ENCODE measurements at places on chromosomes 12 and 14.

GRCh38 chr12:109759595-109759994 is 46.0 kb downstream of the FAM222A start:
- no peak for DNase-seq

DNA sequence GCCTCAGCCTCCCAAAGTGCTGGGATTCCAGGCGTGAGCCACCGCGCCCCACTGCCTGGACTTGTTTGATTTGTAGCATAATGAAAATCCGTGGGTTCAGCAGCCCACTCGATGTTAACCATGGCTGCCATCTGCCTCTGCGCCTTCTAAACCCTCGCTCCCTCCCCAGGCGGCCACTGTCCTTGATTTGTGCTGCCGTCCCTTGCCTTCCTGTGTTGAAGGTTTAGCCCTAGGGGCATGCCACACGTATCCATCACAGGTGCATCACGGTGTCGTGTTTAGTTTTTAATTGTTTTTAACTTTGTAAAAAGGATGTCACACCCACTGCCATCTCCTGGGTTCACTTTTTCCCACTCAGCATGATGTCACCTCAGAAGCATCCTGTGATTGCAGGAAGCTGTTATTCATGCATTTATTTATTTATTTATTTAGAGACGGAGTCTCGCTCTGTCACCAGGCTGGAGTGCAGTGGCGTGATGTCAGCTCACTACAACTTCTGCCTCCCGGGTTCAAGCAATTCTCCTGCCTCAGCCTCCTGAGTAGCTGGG is 24.5 kb upstream of the ULK1 start:
- no peak for DNase-seq

- DNase-seq = no peak
Observed at GRCh38 chr12:128966203-128966810, 113.0 kb downstream of the GLT1D1 start.

GRCh38 chr12:232731-233614 is 19.0 kb upstream of the SLC6A12 start:
- no peak for DNase-seq

DNA sequence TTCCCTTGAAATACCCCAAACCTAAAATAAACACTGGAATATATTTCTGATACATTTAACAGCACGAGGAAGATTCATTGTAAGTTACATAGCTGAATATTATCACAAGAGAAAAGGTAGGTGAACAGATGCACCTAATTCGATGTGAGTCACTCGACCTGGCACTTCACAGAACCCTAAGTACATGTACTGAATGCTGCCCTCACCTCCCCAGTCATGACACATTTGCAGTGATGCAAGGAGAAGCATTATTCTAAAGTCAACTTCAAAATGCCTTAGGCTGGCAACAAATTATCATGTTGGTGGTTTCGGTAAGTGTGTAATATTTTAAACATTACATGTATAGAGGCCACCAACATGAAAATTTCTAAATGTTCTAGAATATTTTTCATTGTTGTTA is 35.2 kb upstream of the TMTC2 start:
- DNase-seq = no peak

GRCh38 chr14:55662752-55663151 is 82.7 kb downstream of the KTN1 start:
- no peak for DNase-seq

Data from activated T-cell treated with anti-CD3 and anti-CD28 coated beads, Interleukin-2, amount 50 U/mL, for 24 hours (primary cell).